ENCODE measurements at places on chromosomes 3 and 15.

DNA sequence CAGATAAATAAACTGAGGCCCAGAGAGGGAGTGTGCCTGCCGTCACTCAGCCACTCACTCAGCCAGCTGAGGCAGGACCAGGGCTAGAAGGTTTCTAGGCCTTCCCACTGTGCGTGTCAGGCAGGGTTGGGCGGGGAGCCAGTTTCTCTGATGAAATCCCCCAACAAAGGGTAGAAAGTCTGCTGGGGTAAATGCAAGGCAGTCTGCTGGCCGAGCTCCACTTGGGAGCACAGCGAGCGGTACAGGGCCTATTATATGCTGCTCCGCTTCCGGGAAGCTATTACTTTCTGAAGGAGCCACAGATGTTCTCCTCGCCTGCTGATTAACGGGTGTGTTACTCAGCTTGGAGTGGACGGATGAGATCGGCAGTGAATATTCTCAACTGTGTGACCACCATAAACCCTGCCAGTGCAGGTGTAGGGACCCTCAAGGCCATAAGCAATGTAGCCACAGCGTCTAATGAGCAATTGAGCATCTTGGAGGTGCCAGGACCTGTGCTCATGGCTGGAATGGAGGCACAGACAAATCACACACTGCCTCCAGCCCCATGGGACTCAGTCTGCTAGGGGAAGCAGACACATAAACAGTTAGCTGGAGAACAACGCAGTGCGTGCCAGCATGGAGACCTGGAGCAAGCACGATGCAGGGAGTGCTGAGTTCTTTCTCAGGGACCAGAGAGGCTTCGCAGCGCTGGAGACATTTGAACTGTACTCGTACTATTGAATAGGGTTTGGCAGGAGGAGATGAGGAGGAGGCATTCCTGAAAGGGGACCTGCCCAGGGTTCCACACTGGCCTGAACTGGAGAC, 42.1 kb downstream of the CORO2B start:
- peak; percentile 51 for DNase-seq

GRCh38 chr15:100690795-100691158, 88.4 kb downstream of the ASB7 start:
- DNase-seq = no peak

- no peak for DNase-seq
Measured at GRCh38 chr3:143924522-143925285, 46.9 kb upstream of the DIPK2A start.

- DNase-seq = no peak
Measured at GRCh38 chr15:90642464-90643300, 74.5 kb upstream of the BLM start.

DNA sequence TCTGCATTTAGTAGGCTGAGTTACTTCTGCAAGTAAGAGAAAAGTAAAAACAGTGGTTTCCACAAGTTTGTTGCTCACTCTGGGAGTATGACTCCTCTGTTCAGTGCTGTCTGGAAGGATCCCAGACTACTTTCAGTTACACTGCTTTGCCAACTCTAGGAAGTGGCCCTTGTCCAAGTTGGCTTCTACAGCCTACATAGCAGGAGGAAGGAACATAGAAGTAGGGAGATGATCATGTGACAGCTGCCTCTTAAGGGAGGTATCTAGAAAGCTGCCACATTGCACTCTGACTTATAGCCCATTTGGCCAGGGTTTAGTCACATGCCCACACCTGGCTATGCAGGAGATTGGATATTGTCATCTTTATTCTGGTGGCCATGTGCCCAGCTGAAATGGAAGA, 298.1 kb downstream of the NSUN3 start:
- no peak for DNase-seq

GRCh38 chr3:45927881-45928280, 15.4 kb upstream of the CXCR6 start:
- DNase-seq = no peak

DNA sequence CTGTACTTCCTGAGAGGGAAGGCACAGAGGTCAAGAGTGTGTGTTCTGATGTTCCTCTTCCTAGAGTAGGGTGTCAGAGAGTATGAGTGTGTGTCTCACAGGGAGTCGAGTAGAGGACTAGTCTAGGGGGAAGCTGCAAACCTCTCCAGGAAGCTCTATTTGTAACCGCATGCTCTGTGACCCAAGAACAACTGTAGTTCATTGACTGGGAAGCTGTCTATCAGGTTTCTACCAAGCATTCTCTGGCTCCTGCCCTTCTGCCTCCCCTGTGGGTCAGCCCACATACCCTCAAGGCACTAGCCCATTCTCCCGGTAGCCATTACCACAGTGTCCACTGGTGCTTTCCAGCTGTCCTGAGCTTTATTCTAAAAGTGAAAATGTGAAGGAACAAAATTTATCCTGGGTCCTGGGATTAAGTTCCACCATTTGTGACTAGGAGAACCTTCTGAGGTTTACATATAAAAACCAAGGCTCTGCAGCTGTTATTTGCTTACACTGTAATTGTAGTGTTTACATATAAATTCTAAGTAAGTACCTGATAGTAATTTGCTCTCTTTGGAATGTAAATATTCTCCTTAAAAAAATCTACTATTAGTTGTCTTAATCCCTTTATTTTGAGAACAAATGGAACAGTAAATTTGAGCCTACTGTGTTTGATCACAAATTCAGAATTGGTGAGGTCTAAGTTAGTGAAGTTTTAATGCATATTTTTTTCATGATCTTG, 40.7 kb downstream of the MYRIP start:
- peak; percentile 78 for DNase-seq

DNA sequence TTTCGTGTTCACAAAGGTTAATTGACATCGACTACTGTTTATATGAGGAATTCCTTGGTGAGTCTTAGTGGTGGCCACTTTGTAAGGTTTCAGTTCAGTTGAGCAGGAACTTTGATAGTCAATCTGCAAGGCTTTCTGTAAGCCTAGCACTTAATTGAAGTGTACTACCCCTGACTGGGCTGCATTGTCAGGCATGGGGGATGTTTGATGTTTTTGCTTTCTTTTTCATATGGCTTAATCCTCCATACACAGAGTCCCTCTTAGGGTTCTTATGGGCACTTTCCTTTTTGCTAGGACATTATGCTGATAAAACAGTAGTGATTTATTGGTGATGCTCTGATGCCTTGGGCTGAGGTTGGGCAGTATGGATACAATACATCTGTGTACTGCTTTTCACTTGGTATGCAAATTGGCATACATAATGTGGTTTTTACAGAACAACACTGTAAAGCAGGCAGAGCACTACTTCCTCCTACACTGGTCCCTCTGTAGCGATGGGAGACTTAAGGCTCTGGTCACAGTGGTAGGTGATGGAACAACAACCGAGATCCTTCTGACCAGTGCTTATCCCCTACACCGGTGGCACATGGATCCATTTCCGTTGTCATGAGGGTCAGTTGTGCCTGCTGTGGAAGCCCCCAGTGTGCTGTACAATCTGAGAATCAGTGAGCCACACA, 261.0 kb downstream of the MFSD1 start:
- no peak for DNase-seq

- DNase-seq = no peak
Measured at GRCh38 chr15:84955089-84955848, 26.4 kb upstream of the PDE8A start.

DNA sequence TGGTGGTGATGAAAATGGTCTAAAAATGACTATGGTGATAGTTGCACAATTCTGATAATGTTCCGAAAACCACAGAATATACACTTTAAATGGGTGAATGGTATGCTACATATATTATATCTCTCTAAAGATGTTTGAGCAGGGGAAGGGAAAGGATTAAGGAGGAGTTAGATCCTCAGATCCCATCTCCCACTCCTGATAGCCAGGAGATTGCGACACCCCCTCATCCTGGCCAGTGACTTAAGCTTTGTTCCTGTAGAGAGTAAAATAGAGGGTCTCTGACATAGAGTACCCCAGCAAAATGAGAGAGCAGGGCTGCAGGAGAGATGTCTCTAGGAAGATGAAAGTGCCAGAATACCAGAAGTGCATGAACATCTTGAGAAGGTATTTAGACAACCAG, 984.8 kb downstream of the FHIT start:
- no peak for DNase-seq

GRCh38 chr15:53193149-53193548, 403.0 kb upstream of the ONECUT1 start:
- DNase-seq = no peak

DNA sequence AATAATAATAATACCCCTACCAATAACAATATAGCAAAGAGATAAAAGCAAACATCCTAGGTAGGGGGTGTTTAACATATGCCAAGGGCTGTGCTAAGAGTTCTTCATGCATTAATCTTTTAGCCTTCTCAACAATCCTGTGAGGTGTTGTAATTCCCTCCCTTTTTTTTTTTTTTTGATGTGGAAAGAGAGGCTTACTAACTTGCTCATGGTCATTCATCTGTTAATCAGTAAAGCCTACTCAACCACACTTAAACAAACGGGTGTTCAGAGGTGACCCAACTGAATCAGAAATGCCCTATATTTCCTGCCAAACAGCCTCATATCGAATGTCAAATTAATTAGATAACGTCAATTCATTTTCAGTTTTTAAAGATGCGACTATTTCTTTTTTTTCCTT, 232.1 kb downstream of the CTNNB1 start:
- no peak for DNase-seq

DNA sequence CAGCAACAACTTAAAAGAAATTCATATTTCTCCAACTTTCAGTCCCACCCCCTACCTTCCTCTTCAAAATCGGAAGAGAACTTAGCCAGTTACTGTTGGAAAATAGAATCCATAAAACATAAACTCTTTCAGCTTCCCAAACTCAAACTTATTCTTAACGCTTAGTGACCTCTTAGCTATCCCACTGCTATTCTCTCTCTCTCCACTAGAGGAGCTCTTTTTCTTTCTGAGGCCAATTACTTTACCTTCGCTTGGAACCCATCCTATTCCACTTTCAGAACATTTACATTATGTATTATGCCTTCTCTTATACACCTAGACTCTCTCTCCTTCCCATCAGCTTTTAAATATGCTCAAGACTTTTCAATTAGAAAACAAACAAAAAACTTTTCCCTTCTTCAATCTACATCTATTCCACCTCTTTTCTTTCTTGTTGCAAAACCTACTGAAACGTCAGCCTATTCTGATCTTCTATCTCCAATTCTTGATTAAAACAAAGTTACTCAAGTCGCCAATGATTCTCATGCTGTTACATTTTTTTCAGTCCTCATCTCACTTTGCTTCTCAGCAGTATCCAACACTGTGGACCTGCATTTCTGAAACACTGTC, 13.4 kb upstream of the GHSR start:
- DNase-seq = peak; percentile 31

DNA sequence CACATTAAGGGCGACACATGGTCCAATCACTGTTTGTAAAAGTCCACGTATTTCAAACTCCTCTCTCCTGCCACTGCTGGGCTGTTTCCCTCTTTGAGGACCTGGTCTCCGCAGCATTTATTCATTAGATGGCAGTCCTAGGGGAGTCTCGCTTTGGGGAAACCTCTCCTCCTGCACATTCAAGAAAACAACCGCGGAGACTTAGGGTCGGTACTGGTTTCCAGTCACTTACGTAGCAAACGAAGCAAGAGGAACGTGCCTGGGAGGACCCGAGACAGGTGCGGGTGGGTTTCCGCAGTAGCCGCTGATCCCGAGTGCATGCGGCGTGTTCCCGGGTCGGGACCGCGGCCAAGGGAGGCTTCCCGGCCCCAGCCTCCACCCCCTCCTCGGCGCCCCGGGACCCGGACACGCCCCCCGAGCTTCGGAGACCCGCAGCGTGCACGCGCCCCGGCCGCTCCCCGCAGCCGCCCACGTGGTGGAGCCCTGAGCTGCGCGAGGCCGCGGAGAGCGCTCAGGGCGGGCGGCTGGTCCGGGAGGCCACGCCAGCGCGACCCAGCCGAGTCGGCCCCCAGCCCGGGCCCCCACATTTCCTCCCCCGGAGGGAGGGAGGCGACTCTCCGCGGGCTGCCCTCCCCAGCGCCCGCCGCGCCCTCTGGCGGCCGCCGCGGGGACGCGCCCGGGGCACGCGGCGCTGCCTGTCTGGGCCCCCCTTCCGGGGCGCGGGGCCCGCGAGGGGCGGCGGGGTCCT, 1.1 kb upstream of the IGF1R start:
- DNase-seq = peak; percentile 32

- no peak for DNase-seq
Measured at GRCh38 chr3:123789160-123789559, 95.0 kb downstream of the MYLK start.

DNA sequence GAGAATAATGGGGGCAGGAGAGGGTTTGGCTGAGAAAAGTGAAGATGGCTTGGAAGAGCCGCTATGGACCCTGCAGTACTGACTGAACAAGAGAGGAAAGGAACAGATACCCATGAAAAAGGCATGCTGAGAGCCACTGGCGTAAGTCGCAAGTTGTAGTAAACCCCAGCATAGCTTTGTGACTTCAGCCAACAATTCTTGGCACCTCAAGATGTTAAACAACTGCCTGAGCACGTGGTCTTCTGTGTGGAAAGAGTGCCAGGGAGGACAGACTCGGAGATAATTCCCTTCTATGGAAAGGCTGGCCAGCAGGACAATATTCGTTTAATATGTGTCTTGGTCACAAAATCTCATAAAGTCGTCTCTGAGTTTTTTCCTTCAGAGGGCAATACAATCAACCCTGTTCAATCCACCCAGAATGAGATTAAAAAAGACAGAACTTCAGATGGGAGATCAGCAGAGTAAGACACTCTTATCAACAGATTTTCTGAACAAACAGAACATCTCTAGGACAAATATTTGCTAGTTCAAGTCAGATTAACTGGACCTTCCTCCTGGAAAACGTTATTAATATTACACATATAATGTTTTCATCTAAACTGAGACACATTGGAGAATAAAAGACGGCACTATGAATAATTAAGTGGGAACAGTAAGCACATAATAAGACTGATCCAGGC, 49.2 kb downstream of the NEK10 start:
- DNase-seq = no peak

DNA sequence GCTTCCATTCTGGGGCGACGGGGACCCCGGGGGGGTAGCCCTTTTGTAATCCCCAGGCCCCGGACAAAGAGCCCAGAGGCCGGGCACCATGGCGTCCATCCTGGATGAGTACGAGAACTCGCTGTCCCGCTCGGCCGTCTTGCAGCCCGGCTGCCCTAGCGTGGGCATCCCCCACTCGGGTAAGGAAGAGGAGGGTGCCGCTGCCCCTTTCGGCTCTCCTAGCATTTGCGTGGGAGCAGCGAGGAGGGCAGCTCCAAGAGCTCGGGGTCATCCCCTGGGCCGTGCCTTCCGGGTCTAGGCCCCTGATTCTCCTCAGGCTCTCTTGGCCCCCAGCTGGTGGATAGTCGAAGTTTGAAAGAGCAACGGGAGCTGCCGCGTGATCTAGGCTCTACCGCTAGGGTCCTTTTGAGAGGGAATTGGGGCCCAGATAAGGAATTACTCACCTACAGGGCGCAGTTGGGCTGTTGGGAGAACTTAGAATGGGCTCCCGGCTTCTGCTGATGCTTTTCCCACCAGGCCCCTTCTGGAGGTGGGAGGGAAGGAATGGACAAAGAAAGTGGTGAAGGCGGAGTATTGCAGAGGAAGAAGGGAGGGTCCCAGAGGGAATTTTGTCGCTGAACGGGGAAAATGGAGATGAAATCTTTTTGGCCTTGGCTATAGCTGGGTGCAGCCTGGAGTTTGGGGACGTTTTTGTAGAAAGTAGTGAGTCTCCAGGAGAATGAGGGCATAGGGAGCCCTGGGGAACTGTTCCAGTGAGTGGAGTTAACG, 615 bp downstream of the VPS18 start:
- DNase-seq = no peak

GRCh38 chr3:135897715-135898114, 67.8 kb upstream of the PPP2R3A start:
- no peak for DNase-seq

- no peak for DNase-seq
Measured at GRCh38 chr3:11610044-11610671, 33.6 kb downstream of the VGLL4 start.
